ENCODE measurements at places on chromosomes 1 and 21.

- DNase-seq = no peak
Observed at GRCh38 chr1:100757946-100758345, 38.4 kb downstream of the VCAM1 start.

DNA sequence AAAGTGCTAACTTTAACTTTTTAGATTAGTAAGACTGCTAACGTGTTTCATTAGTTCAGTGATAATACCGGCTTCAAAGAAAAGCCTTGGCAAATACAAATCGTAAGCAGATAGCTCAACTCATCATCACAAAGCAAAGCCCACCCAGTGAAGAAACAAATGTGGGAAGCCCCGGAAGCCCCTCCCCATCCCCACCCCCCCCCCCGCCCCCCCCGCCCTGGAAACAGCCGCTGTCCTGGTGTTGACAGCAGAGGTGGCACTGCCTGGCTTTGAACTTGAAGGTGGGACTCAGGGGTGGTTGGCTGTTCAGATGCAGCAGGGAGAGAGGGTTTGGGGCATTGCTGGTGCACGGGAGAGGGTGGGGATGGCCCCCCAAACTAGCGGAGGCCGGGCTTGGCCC, 14.1 kb downstream of the PDXK start:
- no peak for DNase-seq

GRCh38 chr1:93619507-93620171, 62.0 kb downstream of the BCAR3 start:
- DNase-seq = no peak

DNA sequence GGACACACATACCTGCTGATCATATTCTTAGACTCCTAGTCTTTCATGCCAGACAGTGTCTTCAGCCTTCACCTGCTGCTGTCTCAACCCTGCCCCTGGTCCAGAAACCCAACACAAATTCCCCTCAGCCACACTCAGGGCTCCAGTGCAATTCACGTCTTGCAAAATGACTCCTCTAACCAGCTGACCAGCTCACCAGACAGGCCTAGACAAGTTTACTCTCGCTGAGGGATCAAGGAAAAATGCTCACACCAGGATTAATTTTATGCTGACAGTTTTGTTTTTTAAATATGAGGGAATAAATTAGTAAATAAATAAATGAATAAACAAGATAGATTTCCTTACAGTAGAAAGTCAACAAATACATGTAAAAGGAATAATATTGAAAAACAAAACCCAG, 28.5 kb downstream of the CCDC185 start:
- no peak for DNase-seq

GRCh38 chr1:244955661-244956060, 91.3 kb upstream of the HNRNPU start:
- no peak for DNase-seq

- DNase-seq = no peak
Observed at GRCh38 chr1:23558140-23558871, 995 bp downstream of the ID3 start.

- DNase-seq = no peak
Observed at GRCh38 chr1:230425252-230426091, 660 bp downstream of the PGBD5 start.

DNA sequence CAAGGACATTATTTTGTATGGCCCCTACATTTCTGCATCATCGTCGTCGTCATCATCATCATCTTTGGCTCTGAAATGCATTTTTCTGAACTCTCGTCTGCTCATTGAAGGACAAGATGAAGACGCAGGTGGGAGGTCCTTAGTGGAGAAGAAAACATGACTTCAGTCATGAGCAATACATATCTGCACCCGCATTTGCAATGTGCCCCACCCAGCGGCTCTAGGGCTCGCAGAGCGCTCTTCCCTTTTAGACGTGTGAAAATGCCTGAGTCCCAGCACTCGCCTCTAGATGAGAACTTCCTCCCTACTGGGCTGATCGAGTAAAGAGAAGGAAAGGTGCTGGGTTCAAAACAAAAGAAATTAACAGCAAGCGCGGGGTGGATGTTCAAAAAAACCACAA, 10.1 kb downstream of the C1orf174 start:
- no peak for DNase-seq

GRCh38 chr1:38296047-38296446, 249.5 kb upstream of the POU3F1 start:
- no peak for DNase-seq

- no peak for DNase-seq
Observed at GRCh38 chr1:31715087-31715872, 11.5 kb upstream of the COL16A1 start.

- DNase-seq = no peak
Observed at GRCh38 chr1:107771377-107771776, 193.6 kb downstream of the VAV3 start.

- no peak for DNase-seq
Observed at GRCh38 chr1:64887689-64888217, 78.6 kb downstream of the JAK1 start.

DNA sequence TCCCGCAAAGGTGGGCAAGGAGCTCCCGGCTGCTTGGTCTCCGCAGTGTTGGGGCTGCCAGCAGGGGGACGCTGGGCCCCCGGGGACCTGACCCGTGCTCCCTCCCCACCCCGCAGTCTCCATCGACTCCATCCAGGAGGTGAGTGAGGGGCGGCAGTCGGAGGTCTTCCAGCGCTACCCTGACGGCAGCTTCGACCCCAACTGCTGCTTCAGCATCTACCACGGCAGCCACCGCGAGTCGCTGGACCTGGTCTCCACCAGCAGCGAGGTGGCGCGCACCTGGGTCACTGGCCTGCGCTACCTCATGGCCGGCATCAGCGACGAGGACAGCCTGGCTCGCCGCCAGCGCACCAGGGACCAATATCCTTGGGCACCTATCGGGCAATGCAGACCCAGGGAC, 3.5 kb downstream of the PLCH2 start:
- DNase-seq = no peak

DNA sequence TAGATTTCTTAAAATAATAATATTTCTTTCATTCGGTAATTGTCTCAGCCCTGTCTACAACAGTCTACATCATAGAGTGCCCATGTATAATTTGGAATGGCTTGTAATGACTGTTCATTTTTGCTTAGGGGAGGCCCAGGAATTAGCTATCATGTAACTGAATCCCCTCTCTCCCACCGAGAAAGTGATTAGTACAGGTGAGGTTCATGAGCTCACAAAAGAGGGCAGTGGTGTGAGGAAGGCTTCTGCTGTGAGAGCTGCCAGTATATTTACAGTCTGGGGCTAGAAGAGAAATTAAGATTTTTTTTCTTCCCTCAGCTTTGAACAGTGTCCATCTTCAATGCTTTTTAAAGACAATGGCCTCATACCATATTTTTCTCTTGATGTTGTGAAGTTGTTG, 340.7 kb downstream of the ADGRL2 start:
- no peak for DNase-seq

- DNase-seq = no peak
Observed at GRCh38 chr1:11858613-11858967, at the start of gene NPPB. Gene NPPB, minus strand, starts transcription at chr1:11858945. Its CDS starts 112 bp downstream, at chr1:11858833.

DNA sequence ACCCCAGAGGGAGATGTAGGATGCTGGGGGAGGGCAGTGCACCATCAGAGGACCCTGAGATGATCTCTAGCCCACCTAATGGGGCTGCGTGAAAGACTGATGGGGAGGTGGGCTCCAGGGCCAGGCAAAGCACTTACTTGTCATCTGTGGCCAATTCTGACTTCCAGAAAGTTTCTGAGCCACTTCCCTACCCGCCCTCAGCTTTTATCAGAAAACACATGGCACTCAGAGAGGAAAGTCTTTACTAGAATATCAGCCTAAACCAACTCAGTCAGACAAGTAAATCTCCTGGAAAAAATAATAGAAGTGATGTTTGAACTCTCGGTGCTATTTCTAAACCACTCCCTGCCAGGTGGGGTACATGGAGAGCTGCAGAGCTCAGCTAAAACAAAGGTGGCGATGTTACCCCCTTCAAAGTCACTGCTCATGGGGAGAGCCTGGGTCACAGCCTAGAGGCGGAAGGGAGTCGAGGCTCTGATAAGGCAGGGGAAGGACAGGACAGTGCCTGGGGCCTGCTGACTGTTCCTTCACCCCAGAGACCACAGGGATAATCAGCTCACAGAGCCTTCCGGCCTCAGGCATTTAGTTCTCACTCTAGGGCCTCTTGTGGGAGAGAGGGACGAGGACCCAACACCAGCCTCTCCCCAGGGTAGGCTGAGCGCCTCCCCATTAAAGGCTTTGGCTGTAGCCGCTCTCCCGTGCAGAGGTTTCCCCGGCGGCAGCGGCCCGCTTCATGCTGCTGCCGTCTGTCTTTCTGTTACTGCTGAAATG, 14.2 kb downstream of the SMIM12 start:
- no peak for DNase-seq

DNA sequence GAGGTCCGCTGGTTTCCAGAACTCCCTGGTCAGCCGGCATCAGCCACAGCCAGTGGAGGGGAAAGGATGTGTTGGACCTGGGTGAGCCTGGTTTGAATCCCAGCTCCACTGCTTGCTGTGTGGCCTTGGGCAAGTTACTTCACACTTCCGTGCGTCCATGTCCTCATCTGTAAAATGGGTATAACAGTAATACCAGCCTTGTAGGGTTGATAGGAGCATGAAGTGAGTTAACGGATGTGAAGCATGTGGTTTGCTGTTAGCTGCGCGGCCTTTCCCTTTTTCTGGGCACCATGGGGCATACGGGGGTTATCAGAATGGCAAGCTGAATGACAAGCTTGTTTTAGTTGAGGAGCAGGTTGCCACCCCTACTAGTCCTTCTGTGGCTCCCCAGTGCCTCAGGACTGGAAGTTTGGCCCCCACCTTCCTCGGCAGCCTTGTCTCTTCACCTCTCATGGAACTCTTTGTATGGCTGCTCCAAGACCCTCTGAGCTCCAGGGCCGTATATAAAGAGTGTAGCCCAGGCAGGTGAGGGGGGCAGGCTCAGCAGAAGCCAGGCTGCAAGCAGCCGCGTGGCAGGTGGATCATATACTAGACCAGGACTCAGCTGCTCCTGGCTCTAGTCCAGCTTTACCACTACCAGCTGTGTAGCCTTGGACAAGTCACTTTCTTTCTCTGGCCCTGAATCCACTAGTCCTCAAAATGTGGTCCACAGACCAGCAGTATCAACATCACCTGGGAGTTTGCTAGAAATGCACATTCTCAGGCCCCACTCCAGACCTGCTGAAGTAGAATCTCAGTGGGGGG, 95.4 kb downstream of the LACTBL1 start:
- DNase-seq = no peak

GRCh38 chr21:39313571-39314142, at the start of gene BRWD1:
Gene BRWD1, minus strand, starts transcription at chr21:39313632. Its CDS starts 141 bp downstream, at chr21:39313491.
- peak; percentile 52 for DNase-seq

DNA sequence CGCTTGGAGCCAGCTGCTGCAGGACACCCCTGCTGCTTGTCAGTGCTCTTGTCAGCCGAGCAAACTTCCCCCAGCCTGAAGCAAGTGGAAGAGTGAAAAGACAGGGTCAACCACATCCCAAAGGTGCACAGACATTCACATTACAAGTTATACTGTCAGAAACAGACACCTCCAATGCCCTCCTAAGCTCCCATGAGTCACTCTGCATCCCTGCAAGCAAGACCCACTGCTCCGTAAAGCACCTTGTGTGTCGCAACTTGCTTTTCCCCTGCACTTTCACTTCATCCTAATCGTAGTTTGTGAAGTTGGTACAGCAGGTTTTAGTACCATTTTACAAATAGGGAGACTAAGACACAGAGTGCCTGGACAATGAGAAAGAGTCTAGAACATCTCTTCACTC, 51.1 kb downstream of the KCNH1 start:
- no peak for DNase-seq
